Thoracic aorta (tissue), 2 donors: ENCODE measurements at places on chromosomes 12 and 14. TPM values are rescaled to one million over a fixed set of nuclear protein-coding genes. Genes with fewer than 3 reads are reported as not detected.

DNA sequence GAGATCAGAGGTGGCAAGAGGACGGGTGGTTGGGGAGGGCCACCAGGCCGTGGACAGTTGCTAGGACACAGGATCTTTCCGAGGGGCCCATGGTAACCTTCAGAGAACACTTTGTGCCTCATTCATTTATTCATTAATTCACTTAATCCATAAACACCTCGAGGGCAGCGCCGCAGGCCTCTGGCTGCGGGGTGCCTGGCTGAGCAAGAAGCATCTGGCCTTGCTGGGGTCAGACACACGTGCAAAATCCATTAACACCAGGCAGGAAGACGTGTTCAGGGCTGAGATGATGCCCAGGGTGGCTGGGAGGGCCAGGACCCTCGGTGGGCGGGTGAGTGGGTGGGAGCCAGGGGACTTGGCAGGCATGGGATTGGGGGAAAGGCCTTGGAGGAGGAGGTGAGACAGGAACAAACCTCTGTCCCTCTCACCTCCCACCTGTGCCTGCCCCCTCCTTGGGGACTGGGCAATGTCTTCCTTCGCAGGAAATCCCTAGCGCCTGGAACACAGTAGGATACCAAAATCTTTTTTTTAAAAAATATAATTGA, 6.6 kb upstream of the DLK1 start:
- no peak overlapping the region for H3K27ac ChIP-seq
- H3K4me3 ChIP-seq: no peak overlapping the region
- H3K36me3 ChIP-seq: no peaks in the 10 kb centered on the region
- no peaks in the 10 kb centered on the region for H3K4me1 ChIP-seq
- DNase-seq: no peak

Gene MIPOL1
- total RNA-seq: 16.8 TPM

DNA sequence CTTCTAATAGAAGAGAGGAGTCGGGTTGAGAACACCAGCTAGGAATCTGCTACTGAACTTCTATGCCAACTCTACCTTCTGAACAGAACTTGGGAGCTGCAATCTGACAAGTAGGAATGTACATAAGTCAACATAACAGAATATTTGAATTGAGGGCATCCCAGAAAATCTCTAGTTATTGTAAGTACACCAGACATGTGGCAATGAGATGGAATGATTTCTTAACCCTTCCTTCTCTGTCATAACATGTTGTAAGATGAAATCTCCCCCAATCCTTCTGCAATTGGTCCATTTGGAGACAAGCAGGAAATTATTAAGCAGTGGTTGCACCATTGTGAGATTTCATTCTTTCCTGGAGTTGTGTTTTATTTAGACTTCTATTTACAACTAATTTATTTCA, 68.7 kb upstream of the TMPO start:
- H3K36me3 ChIP-seq: no peaks in the 10 kb centered on the region
- H3K4me3 ChIP-seq: no peak overlapping the region

DNA sequence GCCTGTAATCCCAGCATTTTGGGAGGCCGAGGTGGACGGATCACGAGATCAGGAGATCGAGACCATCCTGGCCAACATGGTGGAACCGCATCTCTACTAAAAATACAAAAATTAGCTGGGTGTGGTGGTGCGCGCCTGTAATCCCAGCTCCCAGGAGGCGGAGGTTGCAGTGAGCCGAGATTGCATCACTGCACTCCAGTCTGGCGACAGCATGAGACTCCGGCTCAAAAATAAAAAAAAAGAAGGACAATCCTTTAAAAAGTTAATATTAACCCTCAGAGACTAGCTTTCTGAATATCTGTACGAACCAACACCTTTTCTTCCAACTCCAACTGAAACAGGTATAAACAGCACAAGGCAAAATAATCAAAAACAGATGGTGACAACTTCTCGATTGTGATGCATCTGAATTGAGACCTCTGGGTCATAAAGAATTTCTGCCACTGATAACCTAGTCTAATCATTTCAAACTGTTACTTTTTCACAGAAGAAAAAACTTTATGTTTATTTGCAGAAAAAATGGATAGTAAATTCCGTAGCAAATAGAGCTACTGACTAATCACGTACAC, 27.8 kb downstream of the CLIP1 start:
- no peaks in the 10 kb centered on the region for H3K36me3 ChIP-seq
- H3K27me3 ChIP-seq: no peaks in the 10 kb centered on the region
- no peak for DNase-seq
- H3K27ac ChIP-seq: peak overlapping the region; percentile 65
- no peak overlapping the region for H3K4me3 ChIP-seq

Gene PABPN1
- 44.8 TPM for total RNA-seq
